NCI-H1417 (cell line): ENCODE measurements at places on chromosomes 11 and 22.

- peak; percentile 11 for DNase-seq
These were observed 54.7 kb downstream of the NF2 start for GRCh38 chr22:29658176-29658575.

GRCh38 chr11:101912823-101913284 is 2.0 kb upstream of the CEP126 start:
- DNase-seq, result peak; percentile 50

GRCh38 chr11:42849362-42849761 is 462.4 kb upstream of the API5 start:
- DNase-seq, result no peak

DNA sequence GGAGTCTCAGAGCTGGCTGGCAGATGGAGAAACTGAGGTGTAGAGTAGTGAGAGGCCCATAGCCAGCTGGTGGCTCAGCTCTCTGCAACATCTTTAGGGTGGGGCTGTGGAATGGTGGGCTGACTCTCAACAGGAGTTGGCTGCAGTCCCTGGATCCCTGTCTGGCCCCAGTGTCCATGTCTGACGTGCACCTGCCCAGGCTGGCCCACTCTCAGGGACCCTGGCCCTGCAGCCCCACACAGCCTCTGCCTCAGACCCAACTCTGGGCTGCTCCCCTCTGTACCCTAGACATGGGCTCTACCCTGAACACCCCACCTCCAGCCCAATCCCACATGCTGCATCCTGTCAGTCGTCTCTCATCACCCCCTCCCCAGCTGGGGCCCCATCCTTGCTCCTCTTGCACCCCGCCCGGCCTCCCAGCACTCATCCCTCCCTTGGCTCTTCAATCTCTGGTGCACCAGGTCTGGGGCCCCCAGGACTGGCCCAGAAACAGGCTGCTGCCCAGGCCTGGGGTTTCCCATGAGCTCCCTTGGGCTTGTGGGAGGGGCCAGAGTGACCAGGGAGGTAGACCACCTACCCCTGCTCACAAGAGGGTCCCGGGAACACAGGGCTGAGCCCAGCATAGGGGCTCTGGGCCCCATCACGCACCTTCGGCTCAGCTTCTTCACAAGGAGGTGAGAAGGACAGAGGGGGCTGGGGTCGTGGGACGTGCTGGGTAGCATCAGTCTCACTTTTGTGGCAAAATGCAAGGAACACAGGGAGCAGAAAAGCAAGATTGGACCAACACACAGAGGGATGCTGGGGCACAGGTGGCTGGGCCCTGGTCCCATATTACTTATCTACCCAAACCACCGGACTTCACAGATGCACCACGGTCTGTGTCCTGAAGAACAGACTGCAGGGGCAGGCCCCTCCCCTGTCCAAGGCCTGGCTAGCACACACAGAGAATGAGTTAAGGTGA is 31.5 kb downstream of the ARVCF start:
- no peak for DNase-seq

- no peak for DNase-seq
These were observed 70.7 kb upstream of the CCDC179 start for GRCh38 chr11:22930816-22931594.

DNA sequence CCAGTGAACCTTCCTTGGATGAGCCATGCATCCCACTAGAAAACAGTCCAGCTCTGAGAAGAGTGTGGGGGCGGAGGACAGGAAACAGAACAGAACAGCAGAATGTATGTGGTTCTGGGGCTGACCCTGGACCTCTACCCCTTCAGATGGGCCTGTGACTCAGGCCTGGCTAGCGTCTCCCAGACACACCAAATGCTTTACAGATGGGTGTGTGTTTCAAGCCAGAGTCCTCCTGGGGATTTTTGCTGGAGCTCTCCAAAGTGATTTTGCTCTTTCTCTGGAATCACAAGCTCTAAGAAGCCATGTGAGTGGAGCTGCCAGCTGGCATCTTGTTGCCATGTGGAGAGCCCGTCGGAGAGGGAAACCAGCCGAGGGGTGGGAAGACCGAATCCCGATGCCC is 13.2 kb upstream of the C1QTNF4 start:
- DNase-seq, result no peak

- no peak for DNase-seq
These were observed 33.8 kb upstream of the DKK3 start for GRCh38 chr11:12042215-12042676.

DNA sequence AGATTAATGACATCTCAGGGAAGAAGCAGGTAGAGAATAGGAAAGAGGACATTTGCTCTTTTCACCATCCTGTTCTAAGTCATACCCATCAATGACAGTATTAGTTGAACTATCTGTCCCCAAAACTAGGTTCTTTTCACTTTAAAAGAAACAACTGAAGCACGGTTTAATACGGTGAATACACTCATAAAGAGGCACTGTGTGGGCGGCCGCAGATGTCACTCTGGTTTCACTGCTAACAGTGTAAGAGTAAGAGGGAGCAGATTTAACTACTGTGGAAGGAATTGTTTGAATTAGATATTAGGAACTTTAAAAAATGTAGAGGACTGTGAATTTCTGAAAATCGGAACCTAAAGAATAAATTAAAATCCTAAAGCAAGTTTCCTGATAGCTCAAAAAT is 49.5 kb downstream of the VSIG10L2 start:
- no peak for DNase-seq

GRCh38 chr11:64259533-64260067 is 8.3 kb downstream of the PLCB3 start:
- no peak for DNase-seq

DNA sequence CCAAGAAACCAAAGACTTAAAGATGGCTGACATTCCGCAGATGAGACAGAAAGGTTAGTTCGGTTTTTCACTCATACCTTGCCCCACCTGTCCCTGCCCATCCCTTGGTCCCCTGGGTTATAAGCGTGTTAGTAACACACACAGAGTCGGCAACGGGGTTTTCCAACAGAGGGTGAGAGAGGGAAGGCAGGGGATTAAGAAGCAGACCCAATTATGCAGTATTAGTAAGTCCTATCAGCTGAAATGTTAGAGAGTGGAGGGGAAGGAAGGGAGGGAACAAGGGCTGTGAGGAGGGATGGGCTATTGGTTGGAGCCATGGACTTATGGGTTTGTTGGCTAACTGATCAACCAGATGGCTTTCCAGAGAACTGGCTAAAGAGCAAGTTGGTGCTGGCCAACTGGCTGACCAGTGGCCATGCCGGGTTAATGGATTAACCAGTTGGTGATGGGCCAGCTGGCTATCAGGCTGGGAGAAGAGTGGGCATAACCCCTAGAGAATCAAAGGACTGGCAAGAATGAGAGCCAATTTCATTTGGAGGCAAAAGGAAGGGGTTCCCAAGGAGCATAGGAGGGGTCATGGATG is 45.5 kb downstream of the NRXN2 start:
- DNase-seq, result no peak

DNA sequence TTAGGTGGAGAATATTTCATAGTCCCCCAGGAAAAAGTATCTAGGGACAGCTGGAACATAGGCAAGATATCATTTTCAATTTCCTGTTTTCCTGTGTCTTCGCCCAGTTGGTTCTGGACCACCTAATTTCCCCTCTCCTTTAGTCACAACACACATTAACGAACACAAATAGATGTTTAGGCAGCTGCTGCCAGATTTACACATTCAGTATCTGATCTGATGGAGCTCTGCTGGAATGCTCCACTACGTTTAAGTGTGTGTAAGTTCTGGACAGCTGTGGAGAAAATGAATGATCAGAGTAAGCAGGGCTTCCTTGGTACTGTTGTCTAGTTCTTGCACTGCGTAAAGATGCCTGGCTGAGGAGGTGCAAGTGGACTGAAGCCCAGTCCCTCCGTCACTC is 36.1 kb upstream of the CLPB start:
- no peak for DNase-seq

DNA sequence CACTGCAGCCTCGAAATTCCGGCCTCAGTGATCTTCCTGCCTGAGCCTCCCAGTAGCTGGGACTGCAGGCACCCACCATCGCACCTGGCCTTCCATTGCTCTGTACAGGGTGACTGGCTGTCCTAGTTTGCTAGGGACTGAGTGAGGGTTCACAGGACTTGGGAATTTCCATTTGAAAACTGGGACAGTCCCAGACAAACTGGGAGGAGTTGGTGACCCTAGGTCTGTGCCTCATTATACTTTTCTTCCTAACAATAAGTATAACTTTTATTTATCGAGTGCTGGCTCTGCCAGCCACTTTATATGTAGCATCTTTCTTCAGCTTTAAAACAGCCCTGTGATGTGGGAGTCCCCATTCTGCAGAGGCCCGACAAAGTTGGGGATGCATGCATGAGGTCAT is 25.5 kb downstream of the TCP11L1 start:
- no peak for DNase-seq

DNA sequence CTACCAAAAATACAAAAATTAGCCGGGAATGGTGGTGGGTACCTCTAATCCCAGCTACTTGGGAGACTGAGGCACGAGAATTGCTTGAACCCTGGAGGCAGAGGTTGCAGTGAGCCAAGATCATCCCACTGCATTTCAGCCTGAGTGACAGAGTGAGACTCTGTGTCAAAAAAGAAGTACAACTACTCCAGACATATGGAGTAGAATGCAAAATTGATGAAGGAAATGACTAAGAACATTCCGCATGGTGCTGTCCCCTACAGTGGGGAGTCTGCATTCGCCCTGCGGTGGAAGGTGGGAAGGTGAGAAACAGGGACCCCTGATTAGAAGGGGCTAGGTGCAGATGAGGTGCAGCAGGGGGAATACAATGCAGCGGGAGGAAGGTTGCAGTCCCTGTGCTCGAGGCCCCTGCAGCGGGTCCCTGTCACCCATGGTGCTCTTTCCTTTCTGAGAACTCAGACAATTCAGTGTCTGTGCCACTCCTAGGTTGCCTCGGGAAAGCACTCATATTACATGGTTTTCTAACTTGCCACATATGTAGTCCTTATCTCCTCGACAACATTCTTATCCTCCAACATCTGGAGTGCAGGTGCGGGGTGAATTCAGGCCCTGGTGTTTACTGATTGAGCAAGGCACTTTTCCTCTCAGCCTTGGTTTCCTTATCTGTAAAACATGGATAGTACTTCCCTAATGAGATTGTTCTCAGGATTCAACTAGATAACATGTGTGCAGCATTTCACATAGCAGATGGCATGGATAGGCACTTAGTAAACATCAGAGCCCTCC is 5.2 kb downstream of the POLD4 start:
- no peak for DNase-seq

DNA sequence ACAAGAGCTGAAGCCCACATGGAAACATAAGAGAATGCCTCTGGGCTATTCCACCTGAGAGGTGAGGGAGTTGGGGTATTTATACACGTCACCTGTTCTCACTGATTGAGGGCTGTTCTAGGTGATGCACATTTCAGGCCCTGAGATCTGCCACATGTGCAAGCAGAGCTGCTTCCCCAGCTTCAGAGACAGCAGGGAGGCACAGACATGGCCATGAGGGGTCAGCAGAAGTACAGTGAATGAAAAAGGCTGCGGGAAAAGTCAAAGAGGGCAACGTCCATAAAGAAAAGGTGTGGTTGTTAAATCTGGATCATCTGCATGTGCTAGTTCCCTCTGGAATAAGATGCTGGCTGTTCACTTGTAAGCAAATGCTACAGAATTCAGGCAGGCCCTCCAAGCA is 75.4 kb downstream of the GAB4 start:
- peak; percentile 17 for DNase-seq

DNA sequence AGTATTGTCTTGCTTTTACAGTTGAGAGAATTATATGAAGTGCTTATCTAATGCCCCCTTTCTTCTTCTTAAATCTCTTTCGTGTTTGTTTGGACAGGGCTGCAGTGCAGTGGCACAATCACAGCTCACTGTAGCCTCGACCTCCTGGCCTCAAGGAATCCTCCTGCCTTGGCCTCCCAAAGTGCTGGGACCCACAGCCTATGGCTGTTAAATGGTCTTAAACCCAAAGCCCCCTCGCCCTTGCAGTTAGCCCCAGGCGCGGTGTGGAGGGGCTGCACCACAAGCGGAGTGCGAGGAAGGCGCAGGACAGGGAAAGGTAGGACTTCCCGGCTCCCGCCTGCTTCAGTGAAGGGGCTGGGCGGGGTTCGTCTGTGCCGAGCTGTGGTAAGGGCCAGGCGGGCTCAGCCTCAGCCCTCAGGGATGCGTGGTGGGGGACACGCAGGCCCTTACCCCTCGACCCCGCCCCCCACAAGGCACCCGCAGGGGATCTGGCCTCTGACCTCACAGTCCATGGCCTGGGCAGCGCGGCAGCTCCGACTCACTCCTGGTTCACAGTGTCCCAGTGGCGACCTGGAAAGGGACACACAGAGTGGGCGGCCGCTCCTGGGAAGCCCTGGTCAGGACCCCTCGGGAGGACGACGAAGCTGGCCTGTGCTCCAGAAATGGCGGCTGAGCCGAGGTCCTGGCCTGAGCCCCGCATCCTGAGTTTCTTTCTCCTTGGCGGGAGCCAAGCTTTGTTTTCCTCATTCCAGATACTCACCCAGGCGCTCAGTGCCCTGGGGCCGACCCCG is 24.5 kb downstream of the BID start:
- no peak for DNase-seq

DNA sequence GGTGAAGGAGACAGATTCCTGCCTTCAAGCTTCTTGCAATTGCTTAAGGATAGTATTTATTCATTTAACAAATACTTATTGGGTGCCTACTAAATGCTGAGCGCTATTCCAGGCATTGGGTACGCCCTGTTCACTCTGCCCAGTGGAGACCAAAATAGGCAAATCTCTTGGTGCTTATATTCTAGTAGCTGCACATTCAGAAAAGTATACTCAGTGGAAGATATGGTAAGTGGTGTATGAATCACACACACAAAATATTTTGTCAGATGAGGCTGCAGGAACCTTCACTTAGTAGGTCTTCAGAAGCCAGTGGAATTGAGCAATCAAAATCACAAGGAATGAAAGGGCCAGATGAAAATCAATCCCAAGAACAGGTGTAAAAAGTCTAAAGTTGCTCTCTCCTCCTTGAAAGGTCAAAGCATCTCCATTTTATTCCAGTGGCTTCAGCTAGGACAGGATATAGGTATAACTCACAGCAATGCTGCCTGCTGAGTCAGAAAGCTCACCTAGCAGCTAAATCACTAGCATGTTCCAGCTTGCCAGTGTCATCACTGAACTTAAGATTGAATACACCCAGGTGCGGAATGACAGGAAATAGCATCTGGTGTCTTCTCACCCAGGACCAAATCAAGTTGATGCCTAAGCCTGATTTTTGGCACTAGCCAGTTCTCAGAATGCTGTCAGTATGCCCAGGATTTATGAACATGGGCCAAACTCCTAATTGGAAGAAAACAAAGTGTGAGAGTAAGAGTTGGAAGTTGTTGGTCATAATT is 83.9 kb downstream of the AMOTL1 start:
- DNase-seq, result no peak

DNA sequence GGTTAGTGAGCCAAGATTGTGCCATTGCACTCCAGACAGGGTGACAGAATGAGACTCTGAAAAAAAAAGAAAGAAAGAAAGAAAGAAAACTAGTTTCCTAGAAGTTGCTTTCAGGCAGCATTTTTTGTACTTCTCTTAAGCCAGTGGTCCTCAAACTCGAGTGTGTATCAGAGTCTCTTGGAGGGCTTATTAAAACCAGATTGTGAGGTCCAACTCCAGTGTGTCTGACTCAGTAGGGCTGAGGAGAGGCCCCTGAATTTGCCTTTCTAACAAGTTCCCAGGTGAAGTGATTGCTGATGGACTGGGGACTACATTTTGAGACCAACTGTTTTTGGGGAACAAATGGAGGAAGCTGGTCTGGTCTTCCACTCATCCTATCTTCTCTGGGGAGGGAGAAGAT is 57.5 kb upstream of the VSTM5 start:
- no peak for DNase-seq
